ENCODE measurements at places on chromosomes 7 and 10.

DNA sequence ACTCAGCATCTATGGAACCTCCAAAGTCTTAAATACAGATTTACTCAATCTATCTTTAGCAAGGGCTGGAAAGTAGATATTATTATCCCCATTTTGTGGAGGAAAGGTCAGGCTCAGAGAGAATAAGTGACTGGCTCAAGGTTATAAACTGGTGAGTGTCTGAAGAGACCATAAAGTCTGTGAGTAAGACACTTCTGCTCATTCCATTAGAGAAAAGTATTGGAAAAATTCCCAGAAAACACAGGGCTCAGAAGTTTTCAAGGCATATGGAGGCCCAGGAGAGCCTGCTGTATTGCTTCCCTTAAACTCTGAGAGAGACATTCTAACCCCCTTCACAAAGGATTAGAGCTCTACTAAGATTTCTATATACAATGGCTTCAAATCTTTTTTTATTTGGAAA is 134.8 kb downstream of the PCDH15 start:
- DNase-seq: no peak

- no peak for DNase-seq
Measured at GRCh38 chr10:102610441-102610887, 33.8 kb upstream of the TRIM8 start.

DNA sequence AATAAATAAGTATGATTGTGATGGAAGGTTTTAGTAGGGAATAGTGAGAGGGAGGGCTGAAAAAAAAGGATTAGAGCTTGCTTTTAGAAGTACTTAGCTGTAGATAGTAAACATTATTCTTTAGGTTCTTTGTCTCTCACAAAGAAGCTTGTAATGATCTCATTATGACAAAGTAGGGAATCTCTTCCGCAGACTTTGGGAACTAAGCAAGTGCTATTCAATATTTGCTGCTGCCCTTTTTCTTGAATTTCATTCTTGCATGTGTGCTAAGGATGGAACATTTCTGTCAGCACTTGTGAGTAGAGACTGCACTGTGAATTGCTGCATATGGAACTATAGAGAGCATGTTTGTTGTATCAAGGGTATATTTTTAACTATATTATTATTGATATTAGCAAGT is 173.4 kb downstream of the ST7 start:
- no peak for DNase-seq

GRCh38 chr7:23654508-23654907 is 25.5 kb upstream of the FAM221A start:
- no peak for DNase-seq

GRCh38 chr10:88987243-88987725 is 3.3 kb upstream of the FAS start:
- no peak for DNase-seq

GRCh38 chr7:37534893-37535610 is 86.4 kb upstream of the ELMO1 start:
- DNase-seq: no peak

- DNase-seq: no peak
Measured at GRCh38 chr10:75000748-75001321, 110.6 kb upstream of the SAMD8 start.

GRCh38 chr7:105387508-105388355 is 989 bp downstream of the SRPK2 start:
- DNase-seq: peak; percentile 25

DNA sequence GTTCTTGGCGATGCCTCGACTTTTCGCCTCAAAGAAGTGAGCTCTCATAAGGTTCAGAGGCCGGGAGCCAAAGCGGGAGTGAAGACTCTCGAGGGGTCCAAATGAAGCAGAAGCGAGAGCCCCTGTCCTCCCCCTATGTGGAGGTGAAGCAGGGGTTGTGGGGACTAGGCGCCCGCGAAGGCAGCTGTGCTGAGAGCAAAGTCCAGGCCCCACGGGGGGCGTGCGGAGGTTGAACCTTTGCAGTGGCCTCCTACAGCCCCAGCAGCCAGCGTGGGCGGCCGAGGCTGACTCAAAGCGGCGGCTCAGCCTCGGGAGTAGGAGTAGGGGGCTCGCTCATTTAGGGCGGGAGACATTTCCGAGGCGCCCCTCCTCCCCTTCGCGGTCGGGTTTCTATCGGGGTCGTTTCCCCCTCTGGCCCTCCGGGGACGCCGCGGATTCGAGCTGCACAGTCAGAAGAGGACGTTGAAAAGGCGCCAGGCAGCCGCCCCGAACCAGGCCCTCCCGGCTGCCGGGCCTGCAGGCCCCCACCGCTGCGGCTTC is 553 bp upstream of the ADD3 start:
- peak; percentile 38 for DNase-seq

- DNase-seq: no peak
Measured at GRCh38 chr10:62047228-62047892, 145.9 kb downstream of the ARID5B start.

DNA sequence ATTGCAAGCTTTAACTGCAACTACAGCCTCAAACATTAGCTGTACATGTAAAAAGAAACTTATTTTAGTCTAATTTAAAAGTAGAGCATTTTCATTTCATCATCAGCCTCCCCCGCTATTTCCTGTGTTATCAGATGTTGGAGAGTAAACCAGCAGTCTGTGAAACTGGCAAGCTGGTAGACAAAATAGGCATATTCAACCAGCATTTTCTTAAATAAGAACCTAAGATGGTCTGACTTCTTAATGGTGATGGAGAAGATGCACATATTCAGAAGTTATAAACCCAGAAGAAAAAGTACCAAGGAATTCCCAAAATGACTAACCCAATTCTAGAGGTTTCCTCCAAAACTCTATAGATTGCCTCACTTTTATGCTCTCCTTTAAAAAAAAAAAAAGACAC is 24.9 kb downstream of the PIK3AP1 start:
- no peak for DNase-seq

- peak; percentile 17 for DNase-seq
Measured at GRCh38 chr7:7201578-7202374, 19.4 kb downstream of the C1GALT1 start.

Data from activated T-cell treated with anti-CD3 and anti-CD28 coated beads for 24 hours (primary cell).